Activated naive CD8-positive, alpha-beta T cell treated with anti-CD3 and anti-CD28 coated beads, Interleukin-2, amount 10 ng/mL, durations not matched to agents 7 days and 5 days (primary cell): ENCODE measurements at places on chromosomes 4 and X. TPM values are rescaled to one million over a fixed set of nuclear protein-coding genes. Genes with fewer than 3 reads are reported as not detected.

GRCh38 chr4:3612281-3612680 is 80.1 kb upstream of the LRPAP1 start:
- H3K36me3 ChIP-seq: no peaks in the 10 kb centered on the region
- H3K4me1 ChIP-seq: no peaks in the 10 kb centered on the region
- H3K4me3 ChIP-seq: no peak overlapping the region
- H3K27ac ChIP-seq: no peak overlapping the region
- no peaks in the 10 kb centered on the region for H3K27me3 ChIP-seq

GRCh38 chr4:127503111-127503510 is 129.6 kb upstream of the INTU start:
- H3K27me3 ChIP-seq: no peaks in the 10 kb centered on the region
- H3K36me3 ChIP-seq: no peaks in the 10 kb centered on the region
- no peak overlapping the region for H3K27ac ChIP-seq
- no peaks in the 10 kb centered on the region for H3K4me1 ChIP-seq

DNA sequence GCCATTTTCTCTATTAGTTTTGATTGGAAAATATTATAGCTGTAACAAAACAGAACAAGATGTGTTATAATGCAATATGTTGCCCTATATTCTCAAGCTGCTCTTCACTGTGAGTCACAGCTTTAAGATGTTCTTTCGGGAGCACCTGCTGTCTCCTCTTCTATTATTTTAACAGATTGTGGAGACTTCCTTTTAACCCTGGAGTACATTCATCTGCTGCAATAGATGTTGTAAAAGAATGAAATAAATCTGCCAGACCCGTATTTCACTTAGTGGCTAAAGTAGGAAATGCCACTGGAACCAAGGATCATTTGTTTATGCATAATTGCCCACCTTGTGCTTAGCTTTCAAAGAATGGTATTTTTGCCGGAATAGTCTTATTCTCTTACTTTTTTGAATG is 11.1 kb downstream of the LSM6 start:
- no peak overlapping the region for H3K4me3 ChIP-seq
- DNase-seq: no peak
- H3K27ac ChIP-seq: no peak overlapping the region

MAGEB10 gene
- not detected for total RNA-seq

GPRASP2 gene
- 0.77 TPM for total RNA-seq

GRCh38 chr4:184268584-184269160 is 51.0 kb upstream of the ENPP6 start:
- H3K36me3 ChIP-seq: peaks cover 2% of the 10 kb centered on the region
- H3K4me1 ChIP-seq: peaks cover 52% of the 10 kb centered on the region
- H3K27me3 ChIP-seq: no peaks in the 10 kb centered on the region

ZDHHC9 gene
- total RNA-seq: 5.7 TPM

GRCh38 chrX:23003116-23003515 is 3.4 kb downstream of the DDX53 start:
- H3K27ac ChIP-seq: no peak overlapping the region
- no peaks in the 10 kb centered on the region for H3K4me1 ChIP-seq
- no peak overlapping the region for H3K4me3 ChIP-seq
- H3K27me3 ChIP-seq: no peaks in the 10 kb centered on the region
- DNase-seq: no peak
- no peaks in the 10 kb centered on the region for H3K36me3 ChIP-seq

ZNF157 gene
- 1.1 TPM for total RNA-seq

DNA sequence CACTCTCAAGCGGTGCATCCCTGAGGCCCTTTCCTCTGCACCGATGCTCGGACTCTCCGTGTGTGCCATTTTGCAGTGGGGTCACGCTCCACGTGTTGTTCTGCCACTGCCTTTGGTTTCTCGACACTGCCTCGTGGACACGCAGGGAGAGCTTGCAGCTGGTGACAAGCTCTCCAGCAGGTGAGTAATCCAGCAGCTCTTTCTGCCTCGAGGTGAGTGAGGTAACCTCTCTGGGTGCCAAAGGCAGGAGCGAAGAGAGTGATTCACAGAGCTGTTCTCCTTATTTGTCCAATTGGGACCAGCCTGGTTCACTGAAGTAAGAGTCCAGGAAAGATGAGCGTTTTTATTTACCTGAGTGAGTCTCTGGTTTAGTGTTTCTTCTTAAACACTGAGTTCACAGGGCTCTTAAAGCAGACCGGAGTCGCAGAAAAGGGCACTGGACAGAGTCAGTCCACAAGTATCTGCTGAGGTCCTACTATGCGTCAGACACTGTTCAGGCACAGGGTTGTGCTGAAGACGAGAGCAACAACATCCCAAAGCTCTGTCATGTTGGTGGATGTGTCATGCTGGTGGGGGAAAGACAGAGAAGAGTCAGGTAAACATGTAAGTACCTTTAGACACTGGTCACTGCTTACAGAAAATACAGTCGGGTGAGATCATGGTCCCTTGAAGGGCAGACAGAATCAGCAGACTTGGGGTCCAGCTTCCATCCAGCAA is 61.8 kb downstream of the FHDC1 start:
- no peak overlapping the region for H3K4me3 ChIP-seq
- no peaks in the 10 kb centered on the region for H3K36me3 ChIP-seq
- no peak for DNase-seq

GRCh38 chr4:38612646-38613414 is 51.2 kb upstream of the KLF3 start:
- no peak overlapping the region for H3K4me3 ChIP-seq
- DNase-seq: no peak
- no peaks in the 10 kb centered on the region for H3K27me3 ChIP-seq
- H3K27ac ChIP-seq: no peak overlapping the region
- peaks cover 16% of the 10 kb centered on the region for H3K4me1 ChIP-seq

CCDC149 gene
- total RNA-seq: not detected

DNA sequence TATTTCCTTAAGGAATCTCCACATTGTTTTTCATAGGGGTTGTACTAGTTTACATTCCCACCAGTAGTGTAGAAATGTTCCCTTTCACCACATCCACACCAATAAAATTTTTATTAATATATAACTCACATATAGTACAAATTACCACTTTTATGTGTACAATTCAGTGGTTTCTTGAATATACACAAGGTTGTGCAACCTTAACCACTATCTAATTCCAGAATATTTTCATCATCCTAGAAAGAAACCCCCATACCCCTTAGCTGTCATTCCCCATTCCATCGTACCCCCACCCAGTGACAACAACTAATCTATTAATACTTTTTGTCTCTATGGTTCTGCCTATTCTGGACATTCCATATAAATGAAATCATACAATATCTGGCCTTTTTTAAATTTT is 108.3 kb upstream of the USP9X start:
- H3K36me3 ChIP-seq: no peaks in the 10 kb centered on the region
- no peaks in the 10 kb centered on the region for H3K27me3 ChIP-seq
- no peak overlapping the region for H3K27ac ChIP-seq
- DNase-seq: no peak
- H3K4me3 ChIP-seq: no peak overlapping the region
- no peaks in the 10 kb centered on the region for H3K4me1 ChIP-seq

DLG3 gene
- 29.0 TPM for total RNA-seq

SULT1E1 gene
- total RNA-seq: not detected

- H3K27ac ChIP-seq: no peak overlapping the region
- H3K27me3 ChIP-seq: peaks cover 4% of the 10 kb centered on the region
- no peaks in the 10 kb centered on the region for H3K36me3 ChIP-seq
- no peak for DNase-seq
- no peaks in the 10 kb centered on the region for H3K4me1 ChIP-seq
- H3K4me3 ChIP-seq: no peak overlapping the region
Measured at GRCh38 chr4:128542047-128542446, 254.4 kb upstream of the PGRMC2 start.

TNMD gene
- total RNA-seq: not detected

DNA sequence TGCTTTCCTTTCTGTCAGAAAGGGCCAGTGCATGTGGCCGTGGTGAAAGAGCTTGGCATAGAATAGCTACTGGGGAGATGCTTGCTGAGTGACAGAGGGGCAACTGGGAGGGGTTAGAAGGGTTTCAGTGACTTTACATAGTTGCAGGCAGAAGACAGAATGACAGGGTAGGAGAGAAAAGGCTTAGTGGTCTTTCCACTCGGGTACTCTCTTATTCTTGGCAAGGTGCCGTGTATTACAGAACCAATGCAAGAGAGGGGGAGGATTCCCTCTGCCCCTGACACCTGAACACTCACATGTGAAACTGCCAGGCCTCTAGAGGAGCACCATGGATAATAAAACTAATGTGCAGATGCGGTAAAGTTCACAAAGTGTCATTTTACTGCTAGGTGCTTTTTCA is 228.2 kb downstream of the MGST2 start:
- no peaks in the 10 kb centered on the region for H3K27me3 ChIP-seq
- H3K4me1 ChIP-seq: peaks cover 5% of the 10 kb centered on the region
- no peak overlapping the region for H3K27ac ChIP-seq

DNA sequence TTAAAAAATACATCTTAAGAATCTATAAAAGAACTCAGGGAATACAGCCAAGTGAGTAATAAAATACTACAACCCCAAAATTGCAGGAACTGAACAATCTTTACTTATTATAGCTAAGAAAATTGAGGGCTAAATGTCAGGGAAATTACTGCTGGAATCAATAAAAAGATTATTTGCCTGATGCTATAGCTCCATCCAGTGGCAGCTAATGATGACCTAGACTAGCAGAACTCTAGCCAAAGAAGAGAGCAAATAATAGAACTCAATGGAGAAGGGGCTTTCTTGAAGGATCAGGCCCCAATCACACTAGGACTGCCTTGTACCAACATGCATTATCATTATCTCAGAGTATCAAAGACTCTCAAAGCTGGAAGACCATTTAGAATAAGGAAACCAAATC is 85.0 kb upstream of the FAM241A start:
- peaks cover 4% of the 10 kb centered on the region for H3K4me1 ChIP-seq
- H3K4me3 ChIP-seq: no peak overlapping the region
- H3K27ac ChIP-seq: no peak overlapping the region

ADGRG2 gene
- total RNA-seq: not detected

PCYT1B gene
- 0.17 TPM for total RNA-seq

- H3K27ac ChIP-seq: no peak overlapping the region
- peaks cover 9% of the 10 kb centered on the region for H3K27me3 ChIP-seq
- peaks cover 2% of the 10 kb centered on the region for H3K4me1 ChIP-seq
- no peaks in the 10 kb centered on the region for H3K36me3 ChIP-seq
- H3K4me3 ChIP-seq: no peak overlapping the region
- DNase-seq: no peak
Measured at GRCh38 chrX:143634309-143634662, 1.6 kb downstream of the SLITRK4 start.

DNA sequence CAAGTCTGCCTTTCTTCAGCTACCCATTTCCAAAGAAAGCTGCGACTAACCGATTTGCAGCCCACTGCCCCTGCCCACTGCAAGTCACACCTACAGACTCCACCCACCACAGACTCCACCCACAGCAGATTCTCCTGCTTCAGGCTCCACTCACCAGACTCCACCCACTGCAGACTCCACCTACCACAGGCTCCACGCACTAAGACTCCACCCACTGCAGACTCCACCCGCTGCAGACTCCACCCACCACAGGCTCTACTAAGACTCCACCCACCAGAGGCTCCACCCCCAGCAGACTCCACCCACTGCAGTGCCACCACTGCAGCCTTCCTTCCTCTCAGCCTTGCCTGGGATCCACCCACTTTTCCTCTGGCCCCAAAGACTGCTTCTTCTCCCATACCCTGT is 41.3 kb downstream of the ABLIM2 start:
- no peak for DNase-seq
- no peak overlapping the region for H3K4me3 ChIP-seq
- H3K27me3 ChIP-seq: peaks cover 3% of the 10 kb centered on the region
- H3K27ac ChIP-seq: no peak overlapping the region
- no peaks in the 10 kb centered on the region for H3K36me3 ChIP-seq
- H3K4me1 ChIP-seq: peaks cover 2% of the 10 kb centered on the region

CXCL5 gene
- total RNA-seq: not detected

- no peaks in the 10 kb centered on the region for H3K36me3 ChIP-seq
- no peak for DNase-seq
- H3K27me3 ChIP-seq: peaks cover 8% of the 10 kb centered on the region
Measured at GRCh38 chr4:77310931-77311330, 153.9 kb downstream of the CCNG2 start.

DNA sequence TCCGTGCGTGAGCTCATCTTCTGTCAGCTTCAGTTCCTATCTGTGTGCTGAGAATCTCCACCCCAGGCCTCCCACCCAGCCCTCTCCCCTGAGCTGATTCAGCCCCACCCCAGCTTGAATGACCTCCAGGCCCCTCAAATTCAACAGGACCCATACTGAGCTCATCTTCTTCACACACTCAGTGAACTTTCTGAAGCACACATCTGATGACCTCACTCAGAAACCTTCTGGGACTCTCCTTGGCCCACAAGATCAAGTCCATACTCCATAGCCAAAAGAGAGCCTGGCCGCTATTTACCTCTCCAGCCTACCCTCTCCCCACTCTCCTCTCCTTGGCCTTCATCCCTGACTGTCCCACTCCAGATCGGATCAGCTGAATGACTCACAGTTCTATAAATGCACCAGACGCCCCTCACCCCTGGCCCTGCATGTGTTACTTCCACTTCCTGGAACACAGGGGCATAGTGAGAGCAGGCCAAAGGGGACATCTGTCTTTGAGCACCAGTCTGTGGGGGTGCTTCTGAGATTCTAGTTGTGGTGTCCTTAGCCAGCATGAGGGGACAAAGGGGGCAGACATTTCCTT is 62.5 kb downstream of the PJA1 start:
- H3K4me3 ChIP-seq: no peak overlapping the region
- no peaks in the 10 kb centered on the region for H3K36me3 ChIP-seq
- H3K4me1 ChIP-seq: no peaks in the 10 kb centered on the region
- H3K27ac ChIP-seq: no peak overlapping the region
- no peaks in the 10 kb centered on the region for H3K27me3 ChIP-seq

DNA sequence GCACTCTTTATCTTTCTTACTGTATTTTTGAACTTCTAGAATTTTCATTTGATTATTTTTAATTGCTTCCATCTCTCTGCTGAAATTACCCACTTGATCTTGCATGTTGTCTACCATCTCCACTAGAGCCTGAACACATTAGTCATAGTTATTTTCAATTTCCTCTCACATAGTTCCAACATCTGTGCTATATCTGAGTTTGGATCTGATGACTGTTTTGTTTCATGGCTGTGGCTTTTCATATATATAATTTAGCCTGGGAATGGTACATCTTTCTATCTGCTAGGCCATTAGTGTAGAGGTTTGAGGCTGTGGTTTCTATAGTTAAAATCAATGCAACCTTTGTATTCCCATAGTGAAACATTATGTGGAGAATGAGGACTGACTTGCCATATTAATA is 33.2 kb downstream of the NPY2R start:
- no peak for DNase-seq
- no peaks in the 10 kb centered on the region for H3K4me1 ChIP-seq
- no peaks in the 10 kb centered on the region for H3K36me3 ChIP-seq
- no peaks in the 10 kb centered on the region for H3K27me3 ChIP-seq
- H3K27ac ChIP-seq: no peak overlapping the region

PPA2 gene
- total RNA-seq: 72.0 TPM

DNA sequence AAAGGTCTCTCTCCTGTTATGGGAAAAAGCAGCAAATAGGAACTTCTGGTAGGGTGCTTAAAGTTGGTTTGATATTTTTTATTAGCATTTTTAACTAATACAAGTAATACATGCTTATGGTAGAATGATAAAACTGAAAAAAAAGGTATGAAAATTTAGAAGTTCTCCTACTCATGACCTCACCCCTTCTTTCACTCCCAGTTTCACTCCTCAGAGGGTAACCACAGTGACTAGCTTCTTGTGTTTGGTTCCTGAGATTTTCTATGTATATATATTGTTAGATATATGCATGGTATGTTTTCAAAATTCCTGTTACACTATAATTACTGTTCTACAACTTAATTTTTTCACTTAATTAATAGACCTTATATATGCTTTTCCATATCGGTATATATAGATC is 66.5 kb downstream of the AR start:
- H3K36me3 ChIP-seq: no peaks in the 10 kb centered on the region
- DNase-seq: no peak
- no peaks in the 10 kb centered on the region for H3K4me1 ChIP-seq
- no peak overlapping the region for H3K4me3 ChIP-seq
- no peaks in the 10 kb centered on the region for H3K27me3 ChIP-seq
